ENCODE measurements at places on chromosomes 3 and 15.

DNA sequence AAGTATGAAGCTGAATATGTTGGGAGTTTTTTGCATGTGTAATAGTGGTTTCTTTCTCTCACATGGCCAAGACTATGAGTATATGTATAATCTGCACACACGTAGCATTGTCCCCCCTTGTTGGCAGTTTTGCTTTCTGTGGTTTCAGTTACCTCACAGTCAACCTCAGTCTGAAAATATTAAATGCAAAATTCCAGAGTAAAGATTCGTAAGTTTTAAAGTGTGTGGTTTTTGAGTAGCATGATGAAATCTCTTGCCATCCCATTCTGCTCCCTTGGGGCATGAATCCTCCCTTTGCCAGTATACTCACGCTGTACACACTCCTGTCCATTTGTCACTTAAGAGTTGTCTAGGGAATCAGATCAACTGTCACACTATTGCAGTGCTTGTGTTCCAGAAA, 742.0 kb upstream of the CCDC54 start:
- no peak for ATAC-seq

GRCh38 chr15:77989296-77990143, 88.0 kb downstream of the TBC1D2B start:
- ATAC-seq, result no peak

GRCh38 chr3:66392512-66392911, 108.3 kb downstream of the LRIG1 start:
- no peak for ATAC-seq

DNA sequence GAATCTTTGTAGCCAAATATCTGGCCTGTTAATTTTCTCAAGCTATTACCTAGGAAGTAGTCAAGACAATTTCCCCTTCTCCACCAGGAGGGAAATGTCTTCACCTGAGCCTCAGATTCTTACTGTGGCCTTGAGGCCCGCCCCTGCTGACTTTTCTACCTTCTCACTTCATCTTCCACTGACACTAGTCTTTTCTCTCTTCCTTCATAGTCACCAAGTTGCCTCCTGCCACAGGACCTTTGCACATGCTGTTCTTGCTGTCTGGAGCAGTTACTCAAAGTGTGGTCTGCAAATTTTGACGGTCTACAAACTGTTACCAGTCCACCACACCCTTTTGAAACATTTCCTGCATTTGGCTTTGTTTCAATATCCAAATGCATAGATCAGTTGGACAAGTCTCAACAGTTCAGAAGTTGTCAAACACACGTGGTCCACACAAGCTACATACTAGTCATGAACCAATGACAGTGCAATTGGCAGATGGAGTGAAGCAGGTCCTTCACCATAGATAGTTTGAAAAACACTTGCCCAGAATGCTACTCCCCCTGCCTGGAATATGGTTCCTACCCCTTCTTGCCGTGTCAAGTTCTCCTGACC, 100.5 kb downstream of the OSBPL10 start:
- peak; percentile 70 for ATAC-seq

- no peak for ATAC-seq
Measured at GRCh38 chr3:46006238-46007032, 10.8 kb upstream of the FYCO1 start.

DNA sequence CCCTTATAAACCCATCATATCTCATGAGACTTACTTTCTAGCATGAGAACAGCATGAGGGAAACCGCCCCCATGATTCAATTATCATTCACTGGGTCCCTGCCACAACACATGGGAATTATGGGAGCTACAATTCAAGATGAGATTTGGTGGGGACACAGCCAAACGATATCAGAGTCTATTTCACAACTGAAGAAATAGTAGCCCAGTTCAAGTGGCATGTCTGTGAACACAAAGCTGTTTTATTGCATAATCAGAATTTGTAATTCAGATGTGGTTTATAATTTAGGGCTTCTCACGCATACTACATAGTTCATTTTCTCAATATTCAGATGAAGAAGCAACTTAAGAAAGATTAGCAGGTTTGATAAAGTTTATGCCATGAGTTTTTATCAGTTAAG, 1188.0 kb upstream of the ALCAM start:
- ATAC-seq, result no peak
